Astrocyte of the spinal cord (primary cell): ENCODE measurements at places on chromosomes 1 and 21.

GRCh38 chr1:3140437-3140836 lies 71.4 kb downstream of the PRDM16 start:
- no peak for DNase-seq

GRCh38 chr1:202248861-202249260 lies 55.3 kb downstream of the LGR6 start:
- no peak for DNase-seq

GRCh38 chr21:42025376-42026081 lies 15.4 kb upstream of the ZBTB21 start:
- DNase-seq, result peak; percentile 54

GRCh38 chr1:24201941-24202440 lies 14.9 kb upstream of the IFNLR1 start:
- peak; percentile 90 for DNase-seq

DNA sequence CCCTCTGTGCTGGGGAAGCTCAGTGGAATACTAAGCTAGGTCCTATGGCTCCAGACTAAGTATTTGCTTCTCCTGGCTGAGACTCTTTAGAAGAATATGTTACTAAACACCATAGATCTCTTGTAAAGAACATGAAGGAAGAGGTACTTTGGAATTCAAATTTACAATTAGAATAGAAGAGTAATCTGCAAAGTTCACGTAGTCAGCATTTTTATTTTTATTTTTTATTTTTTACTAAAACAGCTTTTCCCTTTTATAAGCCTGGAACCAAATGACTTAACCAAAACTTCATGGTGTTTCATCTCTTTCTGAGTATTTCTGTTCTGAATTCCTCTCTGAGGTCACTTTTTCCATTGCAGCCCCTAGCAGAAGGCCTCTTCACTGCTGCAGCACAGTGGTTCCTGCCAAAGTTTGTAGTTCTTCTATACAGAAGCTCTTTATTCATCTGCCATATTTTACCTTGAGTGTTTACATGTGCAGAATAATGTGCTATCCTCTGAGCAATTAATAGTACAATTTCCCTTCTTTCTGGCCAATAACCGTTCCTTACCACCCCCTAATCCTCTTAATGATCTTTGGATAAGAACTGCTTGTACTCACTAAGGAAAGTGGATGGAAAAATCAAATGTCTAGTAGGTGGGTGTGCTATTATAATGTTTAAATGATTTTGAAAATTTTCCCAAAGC lies 27.2 kb downstream of the TSEN15 start:
- DNase-seq, result no peak

DNA sequence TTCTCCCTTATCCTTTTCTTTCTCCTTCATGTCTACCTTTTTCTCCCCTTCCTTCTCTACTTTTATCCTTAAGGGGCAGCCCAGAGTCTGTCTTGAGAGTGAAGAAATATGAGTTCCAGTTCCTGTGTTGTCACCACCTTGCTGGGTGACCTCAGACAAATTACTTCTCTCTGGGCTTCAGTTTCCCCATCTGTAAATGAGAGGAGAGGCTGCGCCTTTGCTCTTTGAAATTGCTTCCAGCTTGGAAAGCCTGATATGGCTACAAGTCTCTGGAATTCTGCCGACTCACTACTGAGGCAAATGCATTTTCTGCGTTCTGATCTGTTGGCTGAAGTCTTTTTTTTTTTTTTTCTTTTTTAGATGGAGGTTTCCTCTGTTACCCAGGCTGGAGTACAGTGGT lies 119.2 kb downstream of the SYF2 start:
- no peak for DNase-seq

DNA sequence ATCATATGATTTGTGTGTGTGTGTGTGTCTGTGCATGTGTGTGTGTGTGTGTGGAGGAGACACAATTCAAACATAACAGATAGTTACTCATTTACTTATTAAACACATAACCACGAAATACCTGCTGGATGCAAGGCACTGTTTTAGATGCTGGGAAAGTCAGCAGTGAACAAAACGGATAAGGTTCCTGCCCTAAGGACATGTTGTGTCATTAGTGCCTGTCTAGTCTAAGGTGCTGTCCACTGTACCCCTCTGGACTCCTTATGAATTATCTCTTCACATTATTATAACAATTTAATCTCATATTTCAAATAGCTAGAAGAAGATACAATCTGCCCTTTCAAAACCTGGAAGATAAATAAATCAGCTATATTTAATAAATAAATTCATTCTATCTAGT lies 162.4 kb downstream of the PLPPR5 start:
- no peak for DNase-seq

DNA sequence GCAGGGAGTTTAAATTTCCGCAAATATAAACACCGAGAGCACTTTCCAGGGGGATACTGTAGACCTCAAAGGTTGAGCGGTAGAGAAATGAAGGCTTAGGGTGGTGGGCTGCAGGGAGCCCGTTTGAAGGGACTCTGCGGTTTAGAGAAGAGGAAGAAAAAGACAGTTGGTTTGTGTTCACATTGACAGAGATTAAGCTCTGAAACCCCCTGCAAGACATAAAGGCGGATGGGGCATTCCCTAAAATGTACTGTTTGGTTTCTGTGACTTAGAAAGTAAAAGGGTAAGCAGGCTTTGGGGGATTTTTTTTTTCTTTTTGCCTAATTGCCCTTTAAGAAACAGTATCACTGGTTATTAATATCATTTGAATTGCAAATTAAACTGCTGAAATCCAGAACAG lies 1.3 kb downstream of the KAZN start:
- DNase-seq, result no peak

GRCh38 chr1:23044035-23044434 lies 24.8 kb downstream of the KDM1A start:
- no peak for DNase-seq

- no peak for DNase-seq
These were observed 174.2 kb downstream of the PTPRU start for GRCh38 chr1:29410476-29410875.

GRCh38 chr1:116372191-116372590 lies 853 bp upstream of the ATP1A1 start:
- DNase-seq, result no peak

DNA sequence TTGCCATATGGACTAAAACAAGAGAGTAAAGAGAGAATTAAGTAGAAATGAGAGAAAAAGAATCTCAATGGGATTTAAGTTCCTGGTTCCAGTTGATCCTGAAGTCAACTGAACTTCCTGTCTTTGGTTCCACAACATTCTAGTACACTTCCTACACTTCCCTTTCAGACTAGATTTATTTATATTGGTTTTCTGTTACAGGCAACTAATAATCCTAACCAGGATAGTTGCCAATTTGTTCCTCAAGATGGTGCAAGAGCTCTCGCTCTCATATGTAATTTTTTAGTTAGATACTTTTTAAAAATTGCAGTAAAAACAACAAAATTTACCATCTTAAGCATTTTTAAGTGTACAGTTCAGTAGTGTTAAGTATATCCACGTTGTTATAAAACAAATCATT lies 28.8 kb upstream of the TRIM45 start:
- DNase-seq, result peak; percentile 24

GRCh38 chr1:42334240-42335049 lies 590 bp downstream of the FOXJ3 start:
- peak; percentile 42 for DNase-seq

- DNase-seq, result no peak
These were observed 9.1 kb upstream of the EFHD2 start for GRCh38 chr1:15400627-15401026.

GRCh38 chr1:229440851-229441537 lies 7.1 kb upstream of the ACTA1 start:
- peak; percentile 84 for DNase-seq
